ENCODE measurements at places on chromosomes 3 and 15. TPM values are rescaled to one million over a fixed set of nuclear protein-coding genes. Genes with fewer than 3 reads are reported as not detected.
A peak's percentile ranks its signal among the peaks of the same experiment; 100 is the strongest.

DNA sequence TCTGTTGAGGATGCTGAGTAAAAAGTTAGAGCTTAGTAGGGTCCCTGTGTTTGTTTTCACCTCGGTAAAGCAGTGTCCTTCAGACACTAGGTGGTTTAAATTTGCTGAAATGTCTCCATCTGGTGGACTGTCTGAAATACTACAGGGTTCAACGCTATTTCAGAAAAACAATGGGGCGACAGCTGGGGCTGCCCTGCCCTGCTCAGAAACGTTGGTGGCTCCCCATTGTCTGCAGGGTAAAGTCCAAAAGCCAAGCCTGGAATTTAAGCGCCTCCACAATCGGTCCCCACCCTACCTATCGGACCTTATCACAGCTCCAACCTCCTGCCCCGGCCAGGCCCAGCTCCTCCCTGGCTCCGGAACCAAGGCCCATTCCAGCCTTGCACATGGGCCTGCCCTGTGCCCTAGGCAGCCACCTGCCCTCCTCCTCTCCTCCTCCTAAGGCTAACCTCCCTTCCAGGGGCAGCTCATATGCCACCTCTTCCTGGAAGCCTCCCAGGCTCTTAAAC, 4.3 kb upstream of the TSEN2 start:
- H3K4me3 ChIP-seq: no peak overlapping the region
- peaks cover 4% of the 10 kb centered on the region for H3K27me3 ChIP-seq
- peak; percentile 56 for DNase-seq
- no peaks in the 10 kb centered on the region for H3K36me3 ChIP-seq
- no peak overlapping the region for H3K27ac ChIP-seq
- H3K4me1 ChIP-seq: peaks cover 18% of the 10 kb centered on the region

- no peaks in the 10 kb centered on the region for H3K4me1 ChIP-seq
- H3K27ac ChIP-seq: no peak overlapping the region
- DNase-seq: no peak
- no peak overlapping the region for H3K4me3 ChIP-seq
- no peaks in the 10 kb centered on the region for H3K27me3 ChIP-seq
- no peaks in the 10 kb centered on the region for H3K36me3 ChIP-seq
These were observed 39.6 kb downstream of the C3orf38 start for GRCh38 chr3:88189361-88189810.

GRCh38 chr3:69251078-69251805, 128.8 kb upstream of the LMOD3 start:
- no peak for DNase-seq
- no peaks in the 10 kb centered on the region for H3K36me3 ChIP-seq
- no peak overlapping the region for H3K4me3 ChIP-seq
- H3K27ac ChIP-seq: no peak overlapping the region
- no peaks in the 10 kb centered on the region for H3K4me1 ChIP-seq
- H3K27me3 ChIP-seq: no peaks in the 10 kb centered on the region

DNA sequence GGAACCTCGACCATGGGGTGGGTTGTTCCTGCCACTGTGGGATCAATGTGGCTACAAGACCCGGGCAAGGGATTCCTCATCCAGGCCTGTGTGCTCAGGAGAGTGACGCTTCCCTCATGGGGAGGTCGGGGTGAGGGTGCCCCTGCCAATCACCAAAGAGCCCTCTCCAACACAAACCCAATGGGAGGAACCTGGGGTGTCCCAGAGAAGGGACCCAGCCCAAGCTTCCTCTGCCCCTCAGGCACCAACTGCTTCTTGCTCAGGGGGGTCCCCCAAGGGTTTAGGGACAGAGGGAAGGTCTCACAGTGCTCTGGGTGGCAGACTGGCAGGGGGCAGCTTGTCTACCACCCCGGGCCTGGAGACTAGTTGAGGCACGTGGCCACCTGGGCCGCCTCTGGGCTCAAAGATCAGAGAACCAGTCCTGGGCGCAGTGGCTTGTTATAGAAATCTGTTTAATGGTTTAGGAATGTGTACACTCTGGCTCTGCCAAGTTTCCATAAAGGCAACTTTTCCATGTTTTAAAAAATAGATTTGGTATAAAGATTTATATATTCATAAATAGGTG, 26.6 kb downstream of the GP9 start:
- DNase-seq: peak; percentile 85
- no peak overlapping the region for H3K4me3 ChIP-seq
- H3K4me1 ChIP-seq: peaks cover 7% of the 10 kb centered on the region
- H3K27ac ChIP-seq: peak overlapping the region; percentile 92

GRCh38 chr3:127690106-127690505, 17.4 kb downstream of the ABTB1 start:
- H3K27me3 ChIP-seq: no peaks in the 10 kb centered on the region
- peak overlapping the region; percentile 29 for H3K27ac ChIP-seq
- H3K4me3 ChIP-seq: no peak overlapping the region
- H3K4me1 ChIP-seq: peaks cover 36% of the 10 kb centered on the region
- H3K36me3 ChIP-seq: peaks cover 12% of the 10 kb centered on the region
- DNase-seq: peak; percentile 56

DNA sequence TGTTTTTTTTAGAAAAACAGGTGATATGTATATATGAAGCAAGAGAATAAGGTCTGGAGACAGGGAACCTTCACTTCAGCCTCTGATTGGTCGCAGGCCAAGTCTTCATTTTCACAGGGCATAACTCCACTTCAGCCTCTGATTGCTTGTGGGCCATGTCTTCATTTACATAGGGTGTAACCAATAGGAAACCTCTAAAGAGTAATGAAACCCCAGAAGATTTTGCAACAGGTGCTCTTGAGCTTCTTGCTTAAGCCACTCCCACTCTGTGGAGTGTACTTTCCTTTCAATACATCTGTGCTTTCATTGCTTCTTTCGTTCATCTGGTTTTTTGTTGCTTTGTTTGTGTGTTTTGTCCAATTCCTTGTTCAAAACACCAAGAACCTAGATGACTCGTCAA, 22.6 kb upstream of the SCG3 start:
- no peaks in the 10 kb centered on the region for H3K36me3 ChIP-seq
- no peak for DNase-seq
- H3K27ac ChIP-seq: no peak overlapping the region
- no peaks in the 10 kb centered on the region for H3K4me1 ChIP-seq
- no peaks in the 10 kb centered on the region for H3K27me3 ChIP-seq
- no peak overlapping the region for H3K4me3 ChIP-seq

DNA sequence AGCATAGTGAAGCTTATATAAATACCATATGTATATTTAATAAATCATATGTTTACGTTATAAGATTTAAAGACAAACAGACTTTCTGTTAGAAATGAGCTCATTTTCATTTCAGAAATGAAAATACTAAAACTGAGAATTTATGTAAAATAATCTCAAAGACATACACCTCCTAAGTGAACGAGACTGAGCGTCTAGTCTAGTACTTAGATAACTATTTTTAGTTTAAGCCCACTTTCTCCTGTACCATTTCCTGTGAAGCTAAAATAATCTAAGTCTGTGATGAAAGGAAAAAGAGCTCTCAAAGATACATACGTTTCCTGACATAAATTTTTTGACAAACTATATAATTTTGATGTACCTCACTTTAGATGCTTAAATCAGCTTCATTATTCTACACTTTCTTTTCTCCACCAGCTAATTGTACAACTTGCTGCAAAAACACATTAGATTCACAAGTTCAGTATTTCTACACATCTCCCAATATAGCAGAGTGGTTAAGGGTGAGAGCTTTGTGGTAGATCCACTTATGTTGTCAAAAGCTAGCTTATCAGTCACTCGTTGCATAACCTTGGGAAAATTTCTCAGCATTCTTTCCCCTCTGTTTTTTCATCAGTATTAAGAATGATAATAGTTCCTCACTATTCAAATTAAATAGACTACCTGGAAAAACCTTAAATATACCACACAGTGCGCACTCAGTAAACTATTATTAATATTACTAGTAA, 703.0 kb downstream of the PLOD2 start:
- H3K27ac ChIP-seq: no peak overlapping the region
- H3K27me3 ChIP-seq: no peaks in the 10 kb centered on the region
- no peak overlapping the region for H3K4me3 ChIP-seq

DNA sequence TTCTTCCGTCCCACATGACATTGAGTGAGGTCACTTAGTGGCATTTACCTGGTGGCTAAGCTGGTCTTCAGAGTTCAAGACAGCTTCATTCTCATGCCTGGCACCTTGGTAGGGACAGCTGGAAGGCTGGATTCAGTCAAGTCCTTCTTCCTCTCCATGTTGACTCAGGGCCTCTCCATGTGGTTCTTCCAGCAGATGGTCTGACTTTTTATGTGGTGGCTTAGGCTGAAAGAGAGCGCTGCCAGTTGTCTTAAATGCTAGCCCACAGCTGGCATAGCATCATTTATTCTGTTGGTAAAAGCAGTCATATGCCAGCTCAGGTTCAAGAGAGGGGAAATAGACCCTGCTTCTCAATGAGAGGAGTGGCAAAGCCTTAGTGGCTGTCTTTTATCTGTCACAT, 53.0 kb upstream of the CTDSPL start:
- DNase-seq: no peak
- H3K4me1 ChIP-seq: peaks cover 43% of the 10 kb centered on the region
- peaks cover 46% of the 10 kb centered on the region for H3K36me3 ChIP-seq
- H3K4me3 ChIP-seq: no peak overlapping the region

DNA sequence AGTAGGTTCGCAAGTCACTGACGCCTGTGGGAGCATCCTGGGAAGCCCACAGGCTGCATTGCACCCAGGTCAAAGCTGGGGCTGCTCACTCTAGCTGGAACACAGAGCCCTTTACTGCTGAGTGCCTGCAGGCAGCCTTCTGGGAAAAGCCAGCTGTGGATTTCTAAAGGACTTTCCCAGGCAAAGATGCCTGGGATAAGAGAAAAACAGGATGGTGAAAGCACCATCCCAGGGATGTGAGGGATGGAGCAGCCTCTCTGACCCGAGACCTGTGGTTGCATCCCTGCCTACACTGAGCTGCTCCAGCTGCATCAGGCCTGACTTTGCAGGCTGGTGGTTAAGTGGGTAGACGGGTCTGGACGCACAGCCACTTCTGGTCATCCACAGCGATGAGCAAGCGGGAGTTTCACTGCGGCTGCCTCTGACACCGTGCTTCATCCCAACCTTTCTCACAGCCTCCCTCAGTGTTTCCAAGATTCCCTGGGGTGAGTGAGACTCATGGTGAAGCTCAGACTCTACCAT, 52.5 kb upstream of the AMOTL2 start:
- no peak for DNase-seq
- H3K4me1 ChIP-seq: peaks cover 18% of the 10 kb centered on the region
- no peaks in the 10 kb centered on the region for H3K27me3 ChIP-seq
- H3K4me3 ChIP-seq: no peak overlapping the region

DNA sequence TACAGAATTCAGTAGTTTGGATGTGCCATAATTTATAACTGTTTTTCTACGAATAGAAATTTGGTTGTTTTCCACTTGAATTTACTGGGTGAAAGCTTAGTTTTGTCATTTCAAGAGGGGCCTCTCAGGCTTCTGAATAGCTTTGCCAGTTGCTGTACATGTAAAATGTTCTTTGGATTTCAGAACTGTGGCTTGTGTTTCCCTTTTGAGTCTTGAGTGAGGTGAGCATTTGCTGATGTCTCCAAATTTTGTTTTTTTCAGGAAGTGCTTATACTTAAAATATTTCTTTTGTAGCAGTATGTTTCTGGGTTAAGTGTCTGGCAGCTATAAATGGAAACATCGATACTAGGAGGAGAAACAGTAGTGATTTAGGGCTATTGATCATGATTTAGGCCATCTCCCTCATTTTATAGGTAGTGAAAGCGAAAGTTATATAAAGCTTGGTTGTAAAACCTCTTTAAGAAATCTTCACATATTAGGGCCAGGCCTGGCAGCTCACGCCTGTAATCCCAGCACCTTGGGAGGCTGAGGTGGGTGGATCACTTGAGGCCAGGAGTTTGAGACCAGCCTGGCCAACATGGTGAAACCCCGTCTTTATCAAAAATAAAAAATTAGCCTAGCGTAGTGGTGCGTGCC, 9.2 kb upstream of the TRAK1 start:
- H3K36me3 ChIP-seq: peaks cover under 1% of the 10 kb centered on the region
- no peak overlapping the region for H3K4me3 ChIP-seq
- no peaks in the 10 kb centered on the region for H3K27me3 ChIP-seq
- H3K4me1 ChIP-seq: peaks cover 22% of the 10 kb centered on the region

GRCh38 chr3:89058371-89058770, 49.0 kb upstream of the EPHA3 start:
- no peaks in the 10 kb centered on the region for H3K27me3 ChIP-seq
- no peaks in the 10 kb centered on the region for H3K4me1 ChIP-seq
- H3K36me3 ChIP-seq: no peaks in the 10 kb centered on the region
- no peak overlapping the region for H3K4me3 ChIP-seq
- no peak for DNase-seq
- no peak overlapping the region for H3K27ac ChIP-seq

CD200R1 gene
- 2.5 TPM for total RNA-seq

ZNF80 gene
- 0.04 TPM for total RNA-seq

CCDC80 gene
- total RNA-seq: 71.0 TPM

TRPM1 gene
- not detected for total RNA-seq

VGLL3 gene
- total RNA-seq: 21.2 TPM

CCNB2 gene
- 13.9 TPM for total RNA-seq

RHOA gene
- total RNA-seq: 217 TPM

Data from muscle of leg (tissue), 16 donors.